ENCODE measurements at places on chromosomes 4 and X.
A peak's percentile ranks its signal among the peaks of the same experiment; 100 is the strongest.

DNA sequence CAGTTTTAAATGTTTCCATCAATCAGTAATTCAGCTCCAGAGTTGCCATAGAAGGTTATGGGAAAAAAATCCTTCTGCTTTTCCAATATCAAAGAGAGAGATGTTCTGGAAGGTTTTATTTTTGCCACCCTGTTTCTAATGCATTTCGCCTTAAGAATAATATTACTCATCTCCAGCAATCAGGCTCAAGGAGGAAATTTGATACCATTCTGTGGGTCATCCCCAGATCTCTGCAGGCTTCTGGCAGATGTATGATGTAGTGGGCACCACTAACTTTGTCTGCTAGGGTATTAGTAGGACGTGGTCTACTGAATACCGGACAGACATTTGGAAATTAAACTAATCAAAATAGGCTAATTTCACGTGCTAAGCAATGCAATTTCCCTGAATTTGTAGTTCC is 645.4 kb upstream of the TENM3 start:
- no peak for DNase-seq
- no peaks in the 10 kb centered on the region for H3K36me3 ChIP-seq

DNA sequence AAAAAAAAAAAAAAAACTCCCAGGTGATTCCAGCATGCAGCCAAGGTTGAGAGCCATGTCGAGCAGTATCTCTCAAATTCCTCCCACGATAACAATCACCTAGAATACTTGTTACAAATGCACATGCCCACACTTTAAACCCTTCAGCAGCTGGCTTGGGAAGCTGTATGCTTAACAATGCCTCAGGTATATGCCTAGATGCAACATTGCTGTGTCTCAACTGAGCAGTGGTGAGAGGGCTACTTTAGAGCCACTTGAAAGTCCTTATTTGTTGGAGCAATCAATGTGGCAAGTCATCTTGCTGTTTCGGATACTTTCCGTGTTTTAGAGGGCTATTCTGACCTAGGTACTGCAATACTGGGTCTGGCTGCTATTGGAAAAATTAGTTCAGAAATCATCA is 487.4 kb downstream of the INPP4B start:
- no peak overlapping the region for H3K4me3 ChIP-seq
- no peak for DNase-seq
- H3K4me1 ChIP-seq: peaks cover 2% of the 10 kb centered on the region
- no peaks in the 10 kb centered on the region for H3K36me3 ChIP-seq
- H3K27ac ChIP-seq: no peak overlapping the region
- H3K27me3 ChIP-seq: no peaks in the 10 kb centered on the region

- H3K36me3 ChIP-seq: no peaks in the 10 kb centered on the region
- no peak for DNase-seq
- peaks cover 17% of the 10 kb centered on the region for H3K27me3 ChIP-seq
- H3K4me3 ChIP-seq: no peak overlapping the region
- peaks cover under 1% of the 10 kb centered on the region for H3K4me1 ChIP-seq
Measured at GRCh38 chrX:109704563-109704962, 28.5 kb downstream of the ACSL4 start.

DNA sequence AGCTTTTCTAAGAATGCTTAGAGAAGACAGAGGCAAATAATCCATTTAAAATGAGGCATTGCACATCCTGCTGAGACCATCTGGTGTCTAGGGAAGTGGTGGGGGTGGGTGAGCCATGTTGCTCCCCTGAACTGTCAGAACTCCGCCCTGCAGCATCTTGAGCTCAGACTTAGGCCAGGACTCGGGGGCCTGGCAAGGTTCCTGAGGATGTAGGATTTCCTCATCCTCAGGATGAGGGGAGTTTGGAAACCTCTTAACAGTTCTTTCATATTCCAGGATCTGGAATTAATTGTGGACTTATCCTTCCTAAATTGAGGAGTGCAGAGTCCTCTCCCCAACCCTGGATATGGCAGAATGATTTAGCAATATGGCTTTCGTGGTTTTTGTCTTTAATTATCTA is 6.6 kb downstream of the TLL1 start:
- no peak overlapping the region for H3K27ac ChIP-seq
- DNase-seq: no peak
- H3K4me1 ChIP-seq: peaks cover 4% of the 10 kb centered on the region

DNA sequence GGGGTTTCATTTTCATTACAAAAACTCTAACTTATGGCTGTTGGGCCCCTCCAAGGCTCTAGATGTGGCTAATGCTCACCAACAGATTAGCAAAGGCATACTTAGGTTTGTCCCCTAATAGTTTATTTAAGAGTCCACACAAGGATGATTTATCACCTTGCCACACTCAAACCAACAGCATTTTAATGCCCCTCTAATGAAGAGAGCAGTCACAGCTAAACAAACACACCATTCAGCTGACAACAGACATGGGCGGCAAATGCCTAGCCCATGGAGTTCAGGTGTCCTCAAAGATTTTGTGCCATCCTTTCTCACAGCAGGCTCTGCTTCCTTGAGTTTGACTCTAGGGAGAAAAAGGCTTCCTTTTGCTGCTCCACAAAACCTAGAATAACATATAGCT is 61.8 kb upstream of the CITED1 start:
- peaks cover 47% of the 10 kb centered on the region for H3K27me3 ChIP-seq
- no peaks in the 10 kb centered on the region for H3K36me3 ChIP-seq
- H3K4me3 ChIP-seq: no peak overlapping the region
- H3K4me1 ChIP-seq: no peaks in the 10 kb centered on the region

DNA sequence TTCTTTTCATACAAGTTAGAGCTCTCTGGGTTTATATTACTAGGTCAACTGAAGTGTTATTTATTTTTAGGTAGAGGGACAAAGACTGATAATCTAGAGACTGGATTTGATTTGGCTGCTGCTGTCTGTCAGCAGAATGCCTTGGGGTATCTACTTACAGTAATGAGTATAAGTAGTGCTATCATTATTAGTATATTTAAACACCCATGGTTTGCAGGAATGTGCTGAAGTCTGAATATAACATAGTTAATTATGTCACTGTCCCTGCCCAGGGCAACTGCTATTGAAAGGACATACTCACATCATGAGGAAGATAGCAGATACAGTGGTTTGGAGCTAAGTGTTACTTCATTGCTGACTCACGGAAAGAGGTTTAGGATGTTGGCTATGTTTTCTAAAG is 76.2 kb downstream of the PRRG1 start:
- no peaks in the 10 kb centered on the region for H3K4me1 ChIP-seq
- no peak overlapping the region for H3K27ac ChIP-seq
- H3K4me3 ChIP-seq: no peak overlapping the region
- no peaks in the 10 kb centered on the region for H3K27me3 ChIP-seq
- peaks cover 2% of the 10 kb centered on the region for H3K36me3 ChIP-seq

DNA sequence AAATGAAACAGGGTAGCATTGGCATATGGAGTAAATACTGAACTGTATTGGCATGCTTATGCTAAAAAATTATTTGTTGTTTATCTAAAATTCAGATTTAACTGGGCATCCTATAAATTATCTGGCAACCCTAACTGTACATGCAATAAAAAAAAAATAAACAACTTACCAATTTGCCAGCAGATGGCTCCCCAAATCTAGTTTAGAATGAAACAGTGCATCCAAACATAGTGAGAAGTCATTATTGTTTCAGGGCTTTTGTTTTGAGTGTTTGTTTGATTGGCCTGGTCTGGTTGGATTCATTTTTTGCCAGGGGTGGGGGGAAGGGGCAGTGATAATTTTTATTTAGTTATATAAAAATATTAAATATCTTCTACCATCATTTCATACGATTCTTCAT is 12.8 kb upstream of the NSUN7 start:
- H3K27me3 ChIP-seq: no peaks in the 10 kb centered on the region
- H3K4me1 ChIP-seq: no peaks in the 10 kb centered on the region
- no peaks in the 10 kb centered on the region for H3K36me3 ChIP-seq
- no peak overlapping the region for H3K27ac ChIP-seq
- peak; percentile 47 for DNase-seq
- no peak overlapping the region for H3K4me3 ChIP-seq

DNA sequence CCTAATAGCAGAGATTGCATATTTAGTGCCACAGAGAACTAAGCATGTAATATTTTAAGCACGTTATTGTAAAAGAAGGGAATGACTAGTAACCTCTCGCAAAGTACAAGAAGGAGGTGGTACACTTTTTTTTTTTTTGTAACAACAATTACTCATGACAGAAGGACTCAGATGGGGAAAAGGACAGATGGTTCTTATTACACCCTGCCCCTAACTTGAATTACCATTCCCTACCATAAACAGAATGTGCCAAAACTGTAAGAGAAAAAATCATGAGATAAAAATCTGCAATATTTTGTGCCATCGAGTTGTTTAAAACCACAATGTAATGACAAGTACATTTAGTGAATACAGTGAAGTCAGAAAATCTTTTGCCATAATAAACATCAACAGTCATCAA is 33.0 kb upstream of the RAPGEF2 start:
- H3K4me3 ChIP-seq: no peak overlapping the region
- DNase-seq: no peak
- peaks cover 3% of the 10 kb centered on the region for H3K4me1 ChIP-seq
- no peak overlapping the region for H3K27ac ChIP-seq

- no peaks in the 10 kb centered on the region for H3K36me3 ChIP-seq
- no peaks in the 10 kb centered on the region for H3K27me3 ChIP-seq
- no peak overlapping the region for H3K27ac ChIP-seq
- H3K4me3 ChIP-seq: no peak overlapping the region
- no peaks in the 10 kb centered on the region for H3K4me1 ChIP-seq
Measured at GRCh38 chr4:74083546-74083945, 15.4 kb downstream of the CXCL2 start.

- no peak overlapping the region for H3K4me3 ChIP-seq
- H3K4me1 ChIP-seq: peaks cover 2% of the 10 kb centered on the region
- no peak overlapping the region for H3K27ac ChIP-seq
- no peaks in the 10 kb centered on the region for H3K36me3 ChIP-seq
- no peaks in the 10 kb centered on the region for H3K27me3 ChIP-seq
Measured at GRCh38 chr4:164847016-164847415, 30.0 kb upstream of the APELA start.

- no peaks in the 10 kb centered on the region for H3K4me1 ChIP-seq
- H3K36me3 ChIP-seq: no peaks in the 10 kb centered on the region
- DNase-seq: no peak
- H3K27ac ChIP-seq: no peak overlapping the region
Measured at GRCh38 chrX:143298663-143299241, 218.5 kb downstream of the SPANXN3 start.

DNA sequence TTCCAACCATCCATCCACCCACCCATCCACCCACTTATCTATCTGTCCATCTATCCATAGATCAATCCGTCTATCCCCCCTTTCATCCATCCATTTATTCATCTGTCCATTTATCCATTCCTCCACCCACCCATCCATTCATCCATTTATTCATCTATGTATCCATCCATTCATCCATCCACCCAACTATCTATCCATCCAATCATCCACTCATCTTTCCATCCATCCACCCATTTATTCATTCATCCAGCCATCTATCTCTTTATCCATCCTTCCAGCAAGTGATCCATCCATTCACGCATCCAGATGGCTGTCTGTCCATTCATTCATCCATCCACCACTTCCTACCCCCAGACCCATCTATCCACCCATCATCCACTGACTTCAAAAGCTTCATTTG is 84.0 kb upstream of the CD99 start:
- peaks cover 4% of the 10 kb centered on the region for H3K4me1 ChIP-seq
- no peak overlapping the region for H3K27ac ChIP-seq
- DNase-seq: no peak
- no peaks in the 10 kb centered on the region for H3K36me3 ChIP-seq

DNA sequence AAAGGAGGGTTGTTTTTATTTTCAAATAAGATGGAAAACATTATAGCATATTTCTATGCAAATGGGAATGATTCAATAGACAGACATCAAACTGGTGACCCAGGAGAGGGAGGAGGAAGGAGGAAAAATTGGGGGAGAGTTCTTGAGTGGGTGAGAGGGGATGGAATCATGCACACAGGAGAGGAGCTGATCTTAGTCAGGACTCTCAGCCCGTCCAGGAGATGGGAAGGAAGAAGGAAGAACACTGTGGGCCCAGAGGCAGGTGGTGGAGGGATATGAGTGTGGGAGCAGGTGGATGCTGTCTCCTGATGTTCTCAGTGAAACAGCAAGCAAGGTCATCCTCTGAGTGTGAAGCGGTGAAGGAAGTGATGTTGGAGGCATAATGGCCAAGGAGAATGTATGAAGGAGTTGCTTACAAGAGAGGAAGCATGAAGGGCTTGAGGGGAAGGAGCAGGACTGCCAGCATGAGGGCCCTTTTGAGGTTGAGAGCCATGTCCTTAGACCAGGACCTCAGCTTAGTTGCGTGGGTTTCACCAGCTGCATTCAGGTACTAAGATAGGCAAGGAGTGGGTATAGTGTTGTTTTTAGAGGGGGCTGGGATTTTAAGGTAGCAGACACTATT is 161.7 kb upstream of the NAP1L5 start:
- no peaks in the 10 kb centered on the region for H3K36me3 ChIP-seq
- no peak overlapping the region for H3K27ac ChIP-seq
- no peak for DNase-seq
- H3K4me1 ChIP-seq: no peaks in the 10 kb centered on the region

GRCh38 chr4:184693056-184693455 is 40.8 kb downstream of the CENPU start:
- no peak for DNase-seq
- no peaks in the 10 kb centered on the region for H3K27me3 ChIP-seq
- no peak overlapping the region for H3K27ac ChIP-seq
- H3K36me3 ChIP-seq: no peaks in the 10 kb centered on the region

- no peak for DNase-seq
- peaks cover 83% of the 10 kb centered on the region for H3K36me3 ChIP-seq
- H3K27me3 ChIP-seq: no peaks in the 10 kb centered on the region
- H3K4me1 ChIP-seq: peaks cover 20% of the 10 kb centered on the region
Measured at GRCh38 chrX:153769865-153770600, 6.0 kb downstream of the PLXNB3 start.

DNA sequence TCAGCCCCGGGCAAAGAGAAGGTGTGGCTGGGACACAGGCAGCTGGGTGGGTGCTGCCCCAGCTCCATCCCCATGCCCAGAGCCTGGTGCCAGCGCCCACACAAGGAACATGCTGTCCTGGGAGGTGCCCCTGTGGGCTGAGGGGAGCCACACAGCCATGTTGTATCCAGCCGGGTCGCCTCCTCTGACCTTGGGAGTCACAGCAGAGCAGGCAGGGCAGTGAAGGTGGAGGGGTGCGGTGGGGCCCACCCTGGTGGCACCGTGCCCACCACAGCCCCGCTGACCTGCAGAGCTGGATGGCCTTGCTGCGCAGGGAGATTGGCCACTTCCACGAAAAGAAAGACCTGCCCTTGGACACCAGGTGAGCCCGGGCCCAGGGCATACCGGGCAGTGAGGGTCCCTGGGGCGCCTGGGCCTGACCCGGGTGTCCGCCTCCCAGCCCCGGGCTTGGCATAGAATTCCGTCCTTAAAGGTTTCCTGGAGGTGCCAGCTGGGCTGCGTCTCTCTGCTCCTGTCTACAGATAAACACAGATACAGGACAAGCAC is 18.7 kb upstream of the ADD1 start:
- peaks cover 61% of the 10 kb centered on the region for H3K4me1 ChIP-seq
- H3K4me3 ChIP-seq: no peak overlapping the region
- peaks cover 98% of the 10 kb centered on the region for H3K36me3 ChIP-seq
- H3K27ac ChIP-seq: no peak overlapping the region
